EL (cell line): ENCODE measurements at places on chromosomes 4 and X.

DNA sequence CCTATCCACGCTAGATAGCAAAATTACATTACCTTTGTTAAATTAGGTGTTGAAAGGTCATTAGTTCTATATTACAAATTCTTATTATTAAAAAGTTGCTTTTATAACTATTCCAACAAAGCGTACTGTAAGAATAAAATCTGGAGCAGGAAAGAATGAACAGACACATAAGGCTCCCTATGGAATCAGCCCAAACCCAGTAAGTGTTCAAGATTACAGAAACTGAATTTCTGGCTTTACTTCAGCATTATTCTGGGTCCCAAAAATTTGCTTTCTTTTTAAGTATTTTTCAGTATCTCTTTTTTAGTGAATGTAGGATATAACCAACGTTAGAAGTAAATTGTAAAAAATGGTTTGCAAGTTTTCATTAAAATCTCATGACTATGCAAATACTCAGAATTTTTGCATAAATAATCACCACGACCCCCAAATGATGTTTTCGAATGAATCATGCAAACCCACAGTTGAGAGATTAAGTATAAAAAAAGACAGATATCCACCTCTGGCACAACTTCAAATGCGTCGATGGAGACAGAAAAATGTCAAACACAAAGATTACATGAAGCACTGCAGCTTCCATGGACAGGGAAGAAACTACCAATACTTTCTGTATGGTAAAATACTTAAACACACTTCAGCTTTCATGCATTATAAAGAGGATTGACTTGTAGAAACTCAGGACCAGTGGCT lies 238.5 kb downstream of the RASL11B start:
- DNase-seq: peak; percentile 78

DNA sequence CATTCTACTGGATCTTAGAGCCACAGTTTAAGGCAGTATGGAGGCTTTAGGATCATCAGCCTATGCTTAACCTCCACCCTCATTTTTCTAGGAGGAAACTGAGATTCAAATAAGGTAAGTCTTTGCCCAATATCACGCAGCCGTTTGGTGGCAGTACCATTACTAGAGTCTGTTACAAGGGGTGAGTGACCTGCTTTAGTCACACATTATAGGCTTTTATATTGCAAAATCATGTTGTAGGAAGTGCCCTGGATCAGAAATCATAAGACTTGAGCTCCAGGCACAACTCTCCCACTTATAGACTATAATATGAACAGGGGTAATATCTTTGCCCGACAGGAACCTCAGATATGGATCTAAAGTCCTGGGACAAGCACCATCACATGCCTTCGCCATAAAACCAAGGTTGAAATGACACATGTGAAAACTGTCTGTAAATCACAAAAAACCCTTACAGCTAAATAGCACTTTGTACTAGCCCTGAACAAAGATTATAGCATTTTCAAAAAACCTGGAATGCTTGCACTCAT lies 19.2 kb downstream of the HPSE start:
- no peak for DNase-seq

DNA sequence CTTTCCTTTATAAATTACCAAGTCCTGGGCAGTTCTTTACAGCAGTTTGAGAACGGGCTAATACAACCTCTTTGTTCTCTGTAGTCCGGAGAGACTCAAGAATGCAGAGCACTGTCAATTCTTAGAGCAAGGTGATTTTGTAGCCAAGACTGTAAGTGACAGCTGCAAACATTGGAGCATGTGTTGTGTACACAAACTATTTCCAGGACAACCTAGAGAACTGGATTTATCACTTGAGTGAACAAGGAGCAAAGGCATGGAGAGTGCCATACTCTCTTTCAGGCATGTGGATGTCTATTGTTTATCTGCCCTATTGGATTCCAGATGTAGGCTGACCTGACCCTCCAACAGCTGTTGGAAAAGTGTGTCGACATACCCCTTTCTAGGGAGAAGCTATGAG lies 153.9 kb downstream of the SPANXN3 start:
- no peak for DNase-seq

DNA sequence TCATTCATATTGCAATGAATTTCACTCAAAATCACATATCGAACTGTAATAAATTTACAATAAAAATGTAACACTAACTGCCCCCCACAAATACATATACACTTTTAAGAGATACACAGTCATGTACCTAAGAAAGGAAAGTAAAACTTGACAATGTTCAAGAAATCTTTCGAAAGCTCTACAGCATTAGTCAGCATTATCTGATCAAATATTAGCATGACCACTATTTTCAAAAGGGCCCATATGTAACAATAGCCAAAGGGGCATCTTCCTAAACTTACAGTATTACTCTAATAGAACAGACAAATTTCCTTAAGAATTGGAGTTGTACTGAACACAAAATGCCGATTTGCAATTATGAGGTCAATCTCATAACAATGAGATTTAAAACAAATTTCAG lies 51.8 kb downstream of the STX18 start:
- DNase-seq: peak; percentile 15

DNA sequence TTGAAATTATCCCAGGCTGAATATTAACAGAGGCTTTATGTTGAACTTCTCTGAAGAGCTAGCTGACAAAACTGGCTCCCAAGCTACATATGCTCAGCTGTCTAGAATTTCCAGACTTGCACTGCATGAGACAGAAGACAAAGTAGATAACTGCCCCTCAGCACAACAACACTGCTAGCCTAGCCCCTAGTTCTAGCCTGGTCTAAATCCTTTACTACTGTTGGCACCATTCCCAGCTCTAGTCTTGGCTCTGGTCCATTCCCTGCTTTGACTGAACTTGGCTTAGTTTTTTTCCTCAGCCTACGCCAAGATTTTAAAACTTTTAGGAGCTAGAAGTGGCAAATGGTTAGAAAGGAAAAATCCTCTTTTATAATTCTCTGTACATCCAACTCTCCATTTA lies 7.6 kb upstream of the OPHN1 start:
- peak; percentile 64 for DNase-seq

DNA sequence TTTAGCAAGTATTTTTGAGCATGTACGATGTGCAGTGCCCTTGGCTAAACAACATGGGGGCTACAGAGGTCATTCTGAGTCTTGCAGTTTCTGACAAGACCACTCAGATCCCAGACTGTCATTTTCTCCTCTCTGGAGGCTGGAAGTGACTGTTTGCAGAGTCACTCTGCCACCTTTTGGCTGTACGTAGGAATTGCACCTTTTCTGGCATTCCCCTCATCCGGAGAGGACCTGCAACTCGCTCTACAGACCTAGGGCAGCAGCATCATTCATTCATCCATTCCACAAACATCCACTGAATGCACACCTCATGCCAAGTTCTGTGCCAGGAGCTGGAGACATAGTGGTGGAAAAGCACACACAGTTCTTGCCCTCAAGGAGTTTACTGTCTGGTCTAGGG lies 160.4 kb upstream of the GPR101 start:
- peak; percentile 10 for DNase-seq

DNA sequence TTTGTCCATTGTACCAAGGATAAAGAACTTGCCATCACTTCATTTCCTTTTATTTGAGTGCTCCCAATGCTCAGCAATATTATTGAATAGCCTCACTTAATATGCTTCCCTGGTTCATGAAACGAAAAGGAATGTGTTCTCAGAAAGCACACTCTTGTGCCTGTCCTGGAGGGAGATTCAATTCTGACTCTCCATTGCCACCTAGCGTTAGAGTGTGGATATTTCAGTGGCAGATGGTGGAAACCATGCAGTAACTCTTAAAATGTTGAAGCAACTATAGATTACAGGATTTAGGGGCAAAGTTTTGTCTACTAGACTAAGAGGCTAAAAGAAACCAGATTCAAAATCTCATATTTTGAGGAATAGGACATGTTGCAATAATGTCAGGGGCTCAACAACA lies 36.0 kb downstream of the GAB3 start:
- DNase-seq: peak; percentile 45

- no peak for DNase-seq
Observed at GRCh38 chrX:20499763-20500162, 233.1 kb upstream of the RPS6KA3 start.

- peak; percentile 88 for DNase-seq
Observed at GRCh38 chrX:48003758-48004457, at the start of gene ZNF182. TSS of gene ZNF182 (minus strand) at chrX:48003989. CDS start at chrX:48002609, 1,380 bp downstream.

GRCh38 chrX:103215425-103215991 lies 600 bp downstream of the BEX4 start:
- peak; percentile 26 for DNase-seq

DNA sequence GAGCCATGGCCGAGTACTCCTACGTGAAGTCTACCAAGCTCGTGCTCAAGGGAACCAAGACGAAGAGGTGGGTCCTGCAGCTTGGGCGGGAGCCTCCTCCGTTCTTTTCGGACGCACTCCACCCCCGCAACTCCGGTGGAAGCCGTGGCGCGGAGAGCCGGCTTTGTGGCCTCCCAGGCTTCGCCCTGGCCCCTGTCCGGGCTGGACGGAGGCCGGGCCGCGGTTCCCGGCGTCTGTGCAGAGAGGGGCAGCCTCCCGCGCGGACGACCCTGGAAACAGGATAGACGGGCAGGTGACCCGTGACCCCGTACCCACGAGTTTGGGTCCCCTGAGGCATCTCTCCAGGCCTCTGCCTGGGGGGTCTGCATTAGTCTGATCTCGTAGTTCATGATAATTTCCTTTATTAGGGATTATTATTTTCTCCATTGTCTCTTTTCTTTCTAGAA lies 356 bp downstream of the FRG1 start:
- no peak for DNase-seq

DNA sequence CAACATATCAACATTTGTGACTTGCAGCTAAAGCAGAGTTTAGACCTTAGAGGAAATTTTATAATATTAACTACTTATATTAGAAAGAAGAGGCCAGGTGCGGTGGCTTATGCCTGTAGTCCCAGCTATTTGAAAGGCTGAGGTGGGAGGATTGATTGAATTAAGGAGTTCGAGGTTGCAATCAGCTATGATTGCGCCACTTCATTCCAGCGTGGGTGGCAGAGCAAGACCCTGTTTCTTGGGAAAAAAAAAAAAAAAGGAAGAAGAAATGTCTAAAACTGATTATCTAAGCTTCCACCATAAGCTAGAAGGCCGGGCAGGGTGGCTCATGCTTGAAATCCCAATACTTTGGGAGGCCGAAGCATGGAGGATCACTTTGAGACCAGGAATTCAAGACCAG lies 42.0 kb upstream of the USP9X start:
- DNase-seq: no peak

DNA sequence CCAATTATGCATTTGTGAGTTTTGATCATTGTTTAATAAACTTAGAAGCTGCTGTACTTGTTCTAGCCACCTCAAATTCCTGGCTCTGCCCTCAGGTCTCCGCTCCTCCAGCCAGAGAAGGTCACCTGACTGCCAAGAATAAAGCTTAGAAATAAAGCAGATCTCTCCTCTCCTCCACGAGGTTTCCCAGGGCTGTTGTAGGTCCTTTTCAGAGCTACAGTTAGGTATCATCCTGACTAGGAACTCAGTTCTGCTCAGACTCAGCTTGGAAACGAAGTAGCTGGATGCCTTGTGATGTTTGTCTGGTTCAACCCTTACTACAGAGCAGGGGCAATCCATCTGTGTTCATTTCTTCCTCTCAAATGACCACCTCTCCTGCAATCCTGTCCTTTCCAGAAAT lies 79.1 kb upstream of the RAPGEF2 start:
- DNase-seq: no peak

- no peak for DNase-seq
Observed at GRCh38 chr4:78901882-78902281, 37.4 kb downstream of the PAQR3 start.

DNA sequence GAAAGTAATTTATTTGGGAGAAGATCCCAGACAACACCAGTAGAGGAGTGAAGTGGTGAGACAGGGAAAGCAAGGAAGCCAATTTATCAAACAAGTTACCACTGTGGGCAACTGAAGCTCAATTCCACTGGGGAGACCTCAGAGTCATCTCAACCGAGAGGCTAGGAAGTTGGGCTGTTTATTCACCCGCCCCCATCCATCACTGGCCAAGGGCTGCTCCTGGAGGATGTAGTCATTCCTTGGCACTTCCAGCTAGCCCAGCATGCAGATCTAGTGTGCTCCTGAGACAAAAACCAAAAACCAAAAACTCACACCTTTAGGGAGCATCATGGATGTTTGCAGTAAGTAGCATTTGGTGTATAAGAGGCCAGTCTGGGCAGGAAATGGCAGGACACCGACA lies 47.0 kb downstream of the RAI2 start:
- DNase-seq: no peak

- DNase-seq: peak; percentile 24
Observed at GRCh38 chr4:186485561-186486062, 69.8 kb downstream of the MTNR1A start.

GRCh38 chr4:18057821-18058533 lies 36.4 kb upstream of the LCORL start:
- no peak for DNase-seq

GRCh38 chr4:1612278-1613098 lies 71.6 kb downstream of the FAM53A start:
- no peak for DNase-seq

DNA sequence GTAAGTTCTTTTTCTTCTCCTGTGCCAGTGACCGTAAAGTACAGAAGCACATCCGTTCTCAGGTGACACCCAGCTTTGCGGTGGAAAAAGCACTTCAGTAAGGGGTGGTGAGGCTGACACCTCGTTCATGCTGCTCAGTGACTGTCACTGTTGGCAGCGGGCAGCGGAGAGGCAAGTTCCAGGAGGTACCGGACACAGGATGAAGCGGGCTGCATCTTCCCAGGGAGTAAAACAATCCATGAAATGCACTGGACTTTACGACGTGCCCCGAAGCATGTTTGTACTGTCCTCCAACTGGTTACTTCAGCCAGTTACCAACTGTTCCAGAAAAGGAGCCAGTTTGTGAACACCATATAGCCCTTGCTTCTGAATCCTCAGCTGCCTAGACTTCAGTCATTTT lies 110.7 kb downstream of the ZNF827 start:
- DNase-seq: no peak

DNA sequence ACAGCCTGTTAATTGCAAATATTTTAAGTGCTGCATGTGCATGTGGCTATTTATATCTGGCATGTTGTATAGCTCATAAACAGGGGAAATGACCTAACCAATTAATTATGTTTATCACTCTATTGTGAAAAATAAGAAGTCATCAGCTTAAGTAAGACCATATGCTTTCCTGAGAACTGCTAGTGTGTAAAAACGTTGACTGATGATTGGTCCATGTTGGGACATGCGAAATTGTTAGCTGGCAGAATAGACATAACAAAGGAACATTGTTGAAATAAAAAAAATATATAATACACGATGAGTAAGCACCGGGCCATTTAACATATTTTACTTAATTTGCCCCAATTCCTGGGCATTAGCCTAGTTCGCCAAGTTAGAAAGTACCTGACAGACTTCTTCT lies 207.5 kb downstream of the ANK2 start:
- peak; percentile 12 for DNase-seq

DNA sequence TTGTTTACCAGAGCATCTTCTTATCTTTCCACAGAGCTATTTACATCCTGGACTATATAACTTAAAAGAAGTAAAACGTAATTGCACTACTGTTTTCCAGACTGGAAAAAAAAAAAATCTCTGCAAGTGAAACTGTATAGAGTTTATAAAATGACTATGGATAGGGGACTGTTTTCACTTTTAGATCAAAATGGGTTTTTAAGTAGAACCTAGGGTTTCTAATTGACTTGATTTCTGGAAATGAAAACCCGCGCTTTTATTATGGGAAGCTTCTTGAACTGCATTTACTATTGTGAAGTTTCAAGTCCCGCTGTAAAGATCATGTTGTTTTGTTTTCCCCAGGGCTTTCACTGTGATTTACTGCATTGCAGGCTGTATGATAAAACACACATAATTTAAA lies 162.7 kb downstream of the STIM2 start:
- no peak for DNase-seq
